ENCODE measurements at places on chromosomes 11 and 22. TPM values are rescaled to one million over a fixed set of nuclear protein-coding genes. Genes with fewer than 3 reads are reported as not detected.

The YIF1A gene
- polyA plus RNA-seq = 265 TPM

The PARVG gene
- polyA plus RNA-seq = 0.77 TPM

The MRGPRF gene
- polyA plus RNA-seq = 7.5 TPM

The SCGB1A1 gene
- not detected for polyA plus RNA-seq

The RAB38 gene
- 14.8 TPM for polyA plus RNA-seq

The LAYN gene
- polyA plus RNA-seq = 7.7 TPM

The APLNR gene
- polyA plus RNA-seq = 3.3 TPM

All from hepatocyte (in vitro differentiated cells).